ENCODE measurements at places on chromosomes 13 and 19.

GRCh38 chr19:2328401-2329148 is at the start of the genes LSM7 and SPPL2B:
TSS of gene LSM7 (minus strand) at chr19:2328586. CDS start at chr19:2328566, 20 bp downstream.
TSS of gene SPPL2B (plus strand) at chr19:2328684. CDS start at chr19:2328710, 26 bp downstream.
- DNase-seq = peak; percentile 97

DNA sequence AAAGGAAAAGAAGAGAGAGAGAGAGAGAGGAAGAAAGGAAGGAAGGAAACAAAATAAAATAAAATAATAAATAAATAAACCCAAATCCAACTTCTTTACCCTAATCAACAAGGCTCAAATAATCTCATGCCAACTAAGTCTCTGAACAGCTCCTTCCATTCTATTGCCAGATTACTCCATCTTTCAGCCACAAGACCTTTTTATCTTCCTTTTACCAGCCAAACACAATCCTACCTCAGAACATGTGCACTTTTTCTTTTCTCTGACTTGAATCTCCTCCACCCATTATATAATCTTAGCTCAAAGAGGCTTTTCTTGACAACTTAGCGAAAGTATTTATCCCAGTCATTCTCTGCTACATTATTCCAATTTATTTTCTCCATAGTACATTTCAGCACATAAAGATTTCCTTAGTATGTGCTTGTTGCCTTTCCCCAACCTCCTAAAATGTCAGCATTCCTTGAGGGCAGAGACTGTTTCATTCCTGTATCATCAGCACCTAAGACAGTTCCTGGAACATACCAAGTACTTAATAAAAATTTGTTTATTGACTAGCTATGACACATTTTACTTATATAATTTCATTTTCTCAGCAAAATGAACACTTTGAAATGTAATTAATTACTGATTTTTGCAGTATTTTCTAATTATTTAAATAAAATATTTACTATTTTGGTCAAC is 33.5 kb upstream of the USPL1 start:
- DNase-seq = no peak

DNA sequence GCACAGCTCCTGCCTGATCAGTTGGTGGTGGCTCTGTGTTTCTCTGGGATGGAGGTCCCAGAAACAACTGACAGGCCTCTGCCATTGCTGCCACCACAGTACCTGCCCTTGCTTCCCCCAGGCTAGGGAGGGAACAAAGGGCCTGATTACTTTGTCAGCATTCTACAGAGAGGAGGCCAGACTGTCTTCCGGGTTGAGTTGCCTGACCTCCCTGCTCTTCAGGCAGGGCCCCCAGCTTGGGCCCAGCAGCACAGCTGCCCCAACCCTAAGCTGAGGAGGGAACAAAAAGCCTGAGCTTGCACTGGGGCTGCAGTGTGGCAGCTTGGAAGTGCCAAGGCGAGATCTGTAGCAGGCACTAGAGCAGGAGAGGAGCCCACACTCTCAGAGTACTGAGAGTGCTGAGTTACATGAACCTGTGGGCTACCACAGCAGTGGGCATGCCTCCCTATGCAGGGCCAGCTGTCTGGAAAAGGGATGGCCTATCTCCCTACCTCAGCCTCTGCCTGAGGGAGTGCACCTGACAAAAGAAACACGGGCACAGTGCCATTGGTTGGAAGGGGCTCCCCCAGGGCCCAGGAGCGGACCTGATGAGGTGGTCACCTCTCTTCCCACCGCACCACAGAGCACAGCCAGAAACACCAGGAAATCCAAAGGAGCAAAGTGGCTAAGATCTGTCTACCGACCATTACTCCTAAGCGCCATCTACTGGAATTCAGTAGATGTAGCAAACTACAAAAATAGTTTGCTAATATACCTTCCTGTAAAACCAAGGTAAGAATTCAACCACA is 24.4 kb downstream of the SLC25A15 start:
- DNase-seq = no peak

DNA sequence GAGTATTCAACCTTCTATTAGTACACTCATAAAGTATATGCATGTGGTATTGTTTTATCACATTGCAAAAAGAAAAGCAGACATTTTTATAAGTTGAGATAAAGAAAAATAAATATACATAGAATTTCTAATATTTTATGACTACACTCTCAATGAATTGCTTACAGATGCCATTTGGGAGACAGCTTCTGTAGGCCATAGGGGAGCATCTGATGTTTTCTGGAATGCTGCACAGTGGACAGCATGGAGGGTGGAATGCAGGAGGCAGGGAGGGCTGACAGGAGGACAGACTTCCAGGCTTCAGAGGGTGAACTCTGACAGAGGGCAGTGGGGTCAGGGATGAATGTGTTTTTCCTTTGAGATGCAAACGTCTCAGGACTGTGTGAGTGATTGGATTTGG is 45.8 kb downstream of the MIPEP start:
- DNase-seq = no peak

GRCh38 chr13:30466358-30466714 is 600 bp upstream of the HMGB1 start:
- DNase-seq = no peak

- no peak for DNase-seq
Observed at GRCh38 chr19:42466521-42467182, 23.9 kb upstream of the CXCL17 start.

DNA sequence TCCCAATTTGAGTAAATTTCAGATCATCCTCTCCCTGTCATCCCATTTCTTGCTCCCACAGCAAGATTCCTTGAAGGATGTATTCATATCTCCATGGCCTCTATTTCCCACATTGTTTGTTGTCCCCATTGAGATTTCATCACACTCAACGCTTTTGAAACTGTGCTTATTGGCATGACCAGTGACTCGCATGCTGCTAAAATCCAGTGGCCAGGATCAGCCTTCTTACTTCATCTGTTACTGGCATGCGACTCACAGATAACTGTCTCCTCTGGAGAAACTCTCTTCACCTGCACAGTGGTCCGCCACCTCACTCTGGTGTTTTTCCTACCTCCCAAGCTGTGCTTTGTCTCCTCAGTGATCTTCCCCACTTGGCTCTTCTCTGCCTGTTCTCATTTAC is 95.8 kb downstream of the WASF3 start:
- no peak for DNase-seq

DNA sequence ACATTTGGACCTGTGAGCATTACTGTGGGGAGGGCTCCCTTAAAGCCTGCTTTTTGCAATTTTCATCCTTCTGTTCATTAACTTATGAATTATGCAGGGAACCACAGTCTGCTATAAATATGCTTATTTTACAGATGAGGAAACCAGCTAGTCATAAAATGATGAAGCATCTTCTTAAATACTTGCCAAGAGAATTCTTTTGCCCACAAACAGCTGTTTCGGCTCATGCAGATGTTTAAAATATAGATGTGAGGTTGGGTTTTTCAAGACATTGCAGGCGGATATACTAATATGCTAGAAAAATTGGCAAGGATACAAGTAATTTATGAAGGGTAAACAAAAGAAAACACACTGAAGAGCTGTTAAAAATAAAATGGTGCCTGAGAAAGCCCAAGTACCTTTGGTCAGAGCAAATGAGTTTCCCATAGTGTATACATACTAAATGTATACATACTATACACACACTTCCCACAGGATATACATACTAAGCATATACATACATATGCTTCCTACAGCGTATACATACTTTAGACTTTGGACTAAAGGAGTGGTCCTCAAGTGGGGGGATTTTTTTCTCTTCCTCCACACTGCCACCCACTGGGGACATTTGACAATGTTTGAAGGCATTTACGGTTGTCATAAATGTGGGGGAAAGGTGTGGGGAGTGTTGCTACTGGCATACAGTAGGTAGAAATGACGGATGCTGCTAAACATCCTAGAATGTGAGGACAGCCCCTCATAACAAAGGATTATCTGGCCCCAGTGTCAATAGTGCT is 164.9 kb upstream of the CSNK1A1L start:
- DNase-seq = no peak

- no peak for DNase-seq
Observed at GRCh38 chr19:48819366-48819816, 8.6 kb upstream of the BCAT2 start.

DNA sequence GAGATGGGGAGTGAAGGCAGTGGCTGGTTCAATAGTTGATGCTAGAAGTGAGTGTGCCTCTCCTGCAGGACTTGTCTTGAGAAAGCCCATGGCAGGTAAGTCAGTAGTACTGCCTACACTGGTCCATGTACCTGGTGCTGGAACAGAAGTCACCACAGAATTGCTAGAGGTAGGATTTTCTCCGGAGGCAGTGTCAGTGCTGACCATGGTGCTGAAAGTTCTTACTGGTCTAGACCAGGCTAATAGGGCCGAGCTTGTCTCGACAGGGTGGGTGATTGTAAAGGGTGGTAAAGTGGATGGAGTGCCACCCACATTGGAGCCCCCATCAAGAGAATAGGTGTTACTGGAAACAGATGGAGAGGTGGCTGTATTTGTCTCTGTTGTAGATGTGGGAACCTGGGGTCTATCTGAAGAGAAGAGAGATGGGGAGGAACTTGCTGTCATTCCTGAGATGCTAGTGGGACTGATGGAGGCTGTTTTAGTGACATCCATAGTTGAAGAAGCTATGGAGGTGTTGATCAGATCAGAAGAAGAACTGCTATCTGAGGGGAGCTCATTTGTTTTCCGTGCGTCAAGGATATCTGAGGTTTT is 36.6 kb downstream of the MUC16 start:
- peak; percentile 17 for DNase-seq

DNA sequence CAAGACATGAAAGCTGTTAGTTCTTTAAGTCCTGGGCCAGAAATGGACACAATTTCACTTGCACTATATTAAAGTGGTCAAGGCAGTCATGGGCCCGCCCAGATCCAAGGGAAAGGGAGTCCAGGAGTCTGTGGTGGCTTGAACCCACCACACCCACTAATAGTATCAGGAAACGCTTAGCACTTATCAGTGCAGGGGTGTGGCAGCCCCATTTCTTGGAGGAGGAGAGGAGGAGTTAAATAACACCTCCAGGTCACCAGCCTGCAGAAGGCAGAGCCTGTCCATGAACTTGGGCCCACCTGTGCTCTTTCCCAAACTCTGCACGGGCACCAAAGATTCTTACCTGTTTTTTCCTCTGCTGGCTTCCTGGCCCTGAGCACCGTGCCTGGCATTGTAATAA is 5.4 kb upstream of the NTN5 start:
- DNase-seq = no peak

GRCh38 chr13:113151745-113152690 is 6.4 kb upstream of the PROZ start:
- no peak for DNase-seq

- DNase-seq = no peak
Observed at GRCh38 chr13:31756346-31756745, 17.0 kb downstream of the RXFP2 start.

DNA sequence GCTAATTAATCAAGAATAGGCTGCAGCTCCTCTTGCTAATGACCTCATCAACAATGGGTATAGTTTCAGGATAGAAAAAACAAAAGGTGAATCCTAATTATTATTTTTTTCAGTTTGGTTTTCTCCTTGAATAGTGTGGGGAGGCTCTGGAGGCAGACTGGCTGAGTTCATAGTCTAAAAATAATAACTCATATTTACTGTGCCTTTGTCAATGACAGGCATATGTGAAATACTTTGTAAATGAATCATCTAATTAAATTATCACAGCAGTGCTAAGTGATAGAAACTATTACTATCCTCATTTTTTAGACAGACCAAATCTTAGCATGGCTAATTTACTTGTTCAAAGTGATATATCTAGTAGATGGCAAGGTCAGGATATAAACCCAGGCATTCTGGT is 1261.0 kb upstream of the SLC10A2 start:
- DNase-seq = no peak

DNA sequence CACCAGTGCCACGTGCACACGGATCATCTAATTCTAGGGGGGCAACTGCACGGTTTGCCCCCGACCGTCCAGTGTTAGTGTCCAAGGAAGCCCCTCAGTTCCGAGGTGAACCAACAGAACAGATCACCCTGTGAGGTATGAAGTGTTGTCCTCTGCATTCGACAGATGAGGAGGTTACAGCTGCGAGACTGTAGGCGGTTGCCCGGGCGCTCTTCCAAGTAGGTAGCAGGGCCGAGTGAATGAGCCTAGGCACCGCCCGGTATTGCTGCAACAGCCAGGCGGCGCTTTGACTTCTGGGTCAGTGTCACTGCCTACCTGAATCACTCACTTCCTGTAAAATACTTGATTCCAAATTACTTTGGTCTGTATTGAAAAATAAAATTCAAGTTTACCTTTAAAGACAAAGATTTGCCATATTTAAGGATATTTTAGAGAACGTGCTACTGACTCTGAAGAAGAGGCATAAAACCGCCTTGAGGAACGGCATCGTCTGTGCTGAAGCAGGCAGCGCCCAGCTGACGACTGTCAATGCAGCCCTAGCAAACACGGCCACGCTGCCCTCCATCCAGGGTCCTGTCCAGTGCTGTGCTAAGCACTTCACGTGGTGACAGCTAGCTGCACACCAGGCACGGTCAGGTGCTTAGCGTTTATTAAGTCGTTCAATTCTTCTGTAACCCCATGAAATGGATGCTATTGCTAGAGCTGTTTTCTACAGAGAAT is 19.3 kb upstream of the RASA3 start:
- no peak for DNase-seq

GRCh38 chr13:103525530-103525929 is 459.3 kb upstream of the SLC10A2 start:
- DNase-seq = no peak

- DNase-seq = no peak
Observed at GRCh38 chr19:6734096-6734696, 3.2 kb downstream of the GPR108 start.

GRCh38 chr13:87889254-87889653 is 218.1 kb downstream of the SLITRK5 start:
- no peak for DNase-seq
